ENCODE measurements at places on chromosomes 1 and 21.

DNA sequence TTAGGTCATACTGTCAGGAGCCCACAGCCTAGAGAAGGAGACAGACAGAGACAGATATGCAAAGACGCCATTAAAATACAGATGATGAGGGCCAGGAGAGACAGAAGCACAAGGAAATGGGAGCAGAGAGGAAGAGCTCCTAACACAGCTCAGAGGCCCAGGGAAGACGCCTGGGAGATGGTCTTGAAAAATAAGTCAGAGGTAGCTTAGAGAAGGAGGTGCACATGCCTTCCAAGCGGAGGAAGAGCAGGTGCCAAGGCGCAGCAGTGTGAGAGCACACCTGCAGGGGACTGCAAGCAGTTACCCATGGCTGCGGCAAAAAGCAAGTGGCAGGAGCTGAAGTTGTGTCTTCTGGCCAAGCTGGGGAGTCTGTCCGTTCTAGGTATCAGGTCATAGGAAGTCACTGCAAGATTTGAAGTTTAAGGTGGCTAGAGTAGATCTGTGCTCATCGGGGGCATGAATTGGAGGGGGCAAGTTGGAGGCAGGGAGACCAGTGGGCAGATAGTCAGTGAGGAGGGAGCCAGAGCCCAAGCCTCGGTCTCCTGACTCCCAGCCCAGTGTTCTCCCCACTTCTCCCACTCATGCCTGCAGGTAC lies 1.3 kb upstream of the TRABD2B start:
- no peak for DNase-seq

DNA sequence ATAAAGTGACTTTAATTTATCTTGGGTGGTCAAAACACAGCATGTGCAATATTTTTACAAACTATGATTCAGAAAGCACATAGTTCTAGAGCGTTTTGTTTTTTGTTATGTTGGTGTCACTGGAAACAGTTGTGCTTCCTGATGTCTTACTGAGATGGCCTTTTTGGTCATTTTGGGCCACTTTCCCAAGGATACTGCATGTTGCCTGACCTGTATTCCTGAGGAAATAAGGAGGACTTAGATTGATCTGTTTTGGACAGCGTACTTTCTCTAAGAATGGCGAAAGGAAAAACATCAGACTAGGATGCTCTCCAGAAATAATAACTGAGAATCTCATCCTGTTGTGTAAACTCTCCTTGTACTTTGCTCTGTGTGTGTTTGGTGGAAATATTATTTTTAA lies 451.2 kb downstream of the USP25 start:
- DNase-seq, result no peak

GRCh38 chr1:12450090-12450755 lies 167.8 kb downstream of the DHRS3 start:
- no peak for DNase-seq

DNA sequence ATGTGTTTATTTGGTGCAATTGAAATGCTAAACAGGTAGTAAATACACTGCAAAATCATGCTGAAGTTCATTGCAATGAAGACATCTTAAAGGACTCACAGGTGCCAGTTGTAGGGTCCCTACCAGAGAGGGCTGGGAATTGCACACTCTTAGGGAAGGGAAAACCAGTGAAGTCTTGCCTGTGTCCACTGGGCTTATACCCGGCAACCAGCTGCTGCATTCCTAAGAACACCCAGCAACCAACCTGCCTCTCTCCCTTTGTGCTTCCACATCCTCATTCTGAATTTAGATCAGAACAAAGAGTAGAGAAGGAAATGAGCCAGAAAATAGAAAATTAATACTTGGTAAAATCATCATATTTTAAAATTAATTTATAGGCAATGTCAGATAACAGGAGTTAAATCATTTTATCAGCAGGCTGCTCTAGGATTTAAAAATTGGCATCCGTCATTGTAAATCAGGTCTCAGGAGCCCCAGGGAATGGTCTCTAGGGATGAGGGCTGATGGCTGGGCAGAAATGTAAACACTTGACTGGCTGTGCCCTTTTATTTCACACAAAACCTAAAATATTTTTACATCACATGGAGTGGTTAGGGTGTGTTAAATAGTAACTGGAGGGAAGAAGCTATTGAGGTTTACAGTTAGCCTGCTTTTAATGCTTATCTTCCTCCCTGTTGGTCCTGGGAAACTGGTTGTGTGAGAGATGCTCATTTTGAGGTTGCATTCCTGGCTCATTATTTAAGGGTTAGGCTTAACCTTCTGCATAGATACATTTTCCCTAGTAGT lies 31.3 kb downstream of the PTGFRN start:
- no peak for DNase-seq

All from EH (cell line).